ENCODE measurements at places on chromosomes 6 and 20.
A peak's percentile ranks its signal among the peaks of the same experiment; 100 is the strongest.

DNA sequence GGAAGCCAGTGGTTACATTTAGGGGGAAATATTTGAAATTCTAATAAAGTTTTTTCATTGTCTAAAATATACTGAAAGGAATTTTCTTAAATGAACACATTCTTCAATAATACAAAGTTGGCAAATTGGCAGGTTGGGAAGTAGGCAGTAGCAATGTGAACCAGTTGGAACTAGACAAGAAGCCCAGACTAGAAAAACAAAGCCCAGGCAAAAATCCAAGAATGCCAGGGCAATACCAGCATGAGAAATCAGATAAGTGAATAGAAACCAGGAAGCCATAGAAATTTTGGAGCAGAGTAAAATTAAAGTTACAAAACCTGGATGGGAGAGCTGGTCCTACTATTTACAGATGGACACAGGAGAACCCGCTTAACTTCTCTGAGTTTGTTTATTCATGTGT is 52.2 kb downstream of the TPBG start:
- DNase-seq, result no peak

DNA sequence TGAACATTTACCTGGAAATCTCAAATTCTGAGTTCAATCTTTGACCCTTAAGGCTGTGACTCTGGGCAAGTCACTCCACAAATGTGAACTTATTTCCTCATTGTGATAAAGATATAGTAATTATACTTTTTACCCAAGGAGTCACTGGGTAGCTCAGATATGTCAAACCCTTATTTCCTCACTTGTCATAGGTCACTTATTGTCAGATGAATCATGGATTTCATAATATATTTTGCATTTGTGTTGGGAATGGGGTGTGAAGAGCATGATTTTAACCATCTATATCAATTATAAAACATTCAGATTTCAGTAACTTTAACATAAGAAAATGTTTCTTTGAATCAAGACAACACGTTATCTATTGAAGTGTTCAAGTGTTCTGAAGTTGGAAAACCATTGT is 3.7 kb upstream of the CARMIL1 start:
- DNase-seq, result no peak

- DNase-seq, result no peak
Observed at GRCh38 chr6:77454386-77454785, 8.9 kb downstream of the HTR1B start.

GRCh38 chr6:84026721-84027164 is 6.8 kb upstream of the MRAP2 start:
- DNase-seq, result no peak

DNA sequence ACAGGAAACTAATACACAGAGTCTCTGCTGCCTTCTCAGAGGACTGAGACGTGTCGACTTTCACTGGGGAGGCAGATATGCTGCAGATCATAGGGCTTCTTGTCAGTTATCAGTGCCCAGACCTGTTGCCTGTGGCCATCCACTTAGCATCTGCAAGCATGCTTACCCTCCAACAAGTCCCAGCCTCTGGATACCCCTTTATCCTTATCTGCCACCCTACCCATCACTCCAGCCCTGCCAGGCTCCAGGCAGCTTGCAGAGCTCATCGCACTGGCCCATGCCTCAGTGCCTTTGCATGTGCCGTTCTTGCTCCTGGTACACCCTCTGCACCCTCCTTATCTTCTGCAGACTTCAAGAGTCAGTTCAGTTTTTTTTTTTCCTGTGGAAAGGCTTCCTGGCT is 119.2 kb downstream of the TOX2 start:
- DNase-seq, result no peak

GRCh38 chr6:165906-166305 is 126.4 kb upstream of the DUSP22 start:
- no peak for DNase-seq

GRCh38 chr6:139758209-139758611 is 383.8 kb upstream of the CITED2 start:
- peak; percentile 77 for DNase-seq

DNA sequence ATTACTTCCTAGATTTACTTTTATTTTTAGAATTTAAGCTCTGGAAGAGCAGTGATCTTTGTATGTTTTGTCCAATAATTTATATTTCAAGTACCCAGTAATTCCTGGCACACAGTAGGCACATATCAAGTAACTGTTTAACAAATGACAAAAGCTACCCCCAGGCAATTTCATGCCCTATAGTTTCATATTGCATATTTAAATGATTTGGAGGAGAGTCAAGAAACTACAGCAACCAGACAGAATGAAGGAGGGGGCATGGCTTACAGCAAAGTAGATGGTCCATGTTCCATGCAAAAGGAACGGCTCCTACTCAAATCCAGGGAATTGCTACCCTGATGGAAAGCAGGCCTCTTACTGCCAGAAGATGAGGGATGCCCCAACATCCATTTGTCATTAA is 113.5 kb downstream of the ARHGAP18 start:
- no peak for DNase-seq

GRCh38 chr6:127816643-127817042 is 84.2 kb downstream of the THEMIS start:
- DNase-seq, result no peak

- DNase-seq, result no peak
Observed at GRCh38 chr6:87706187-87706966, 4.3 kb upstream of the AKIRIN2 start.

DNA sequence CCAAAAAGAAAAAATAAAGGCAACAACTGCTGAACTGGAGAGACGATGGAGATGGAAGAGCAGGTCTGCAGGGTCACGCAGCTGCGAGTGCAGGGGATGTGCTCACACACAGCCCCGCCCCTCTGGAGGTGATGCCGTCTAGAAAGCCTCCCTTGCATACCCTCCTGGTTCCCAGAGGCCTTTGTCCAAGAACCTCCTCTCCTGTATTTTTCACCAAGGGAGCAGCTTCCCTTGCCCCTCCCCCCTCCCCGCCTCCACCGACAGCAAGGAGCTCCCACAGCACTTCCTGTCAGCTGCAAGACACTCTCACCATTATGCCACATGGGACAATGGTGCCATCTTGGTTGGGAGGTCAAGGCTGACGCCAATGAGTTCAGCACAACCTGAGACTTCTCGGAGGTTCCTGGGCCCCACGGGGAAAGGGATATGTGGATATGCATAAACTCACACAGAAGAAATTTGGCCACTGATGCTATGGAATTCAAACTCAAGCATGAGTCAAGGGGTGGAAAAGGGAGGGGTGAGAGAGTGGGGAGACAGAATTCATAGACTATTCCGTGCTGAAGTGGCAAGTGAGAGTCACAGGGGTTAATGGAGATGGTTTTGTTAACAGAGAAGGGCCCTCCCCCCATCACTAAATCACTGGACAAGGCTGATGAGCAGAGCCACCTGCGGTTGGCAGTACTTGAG is 132.9 kb downstream of the SCML4 start:
- DNase-seq, result peak; percentile 92

DNA sequence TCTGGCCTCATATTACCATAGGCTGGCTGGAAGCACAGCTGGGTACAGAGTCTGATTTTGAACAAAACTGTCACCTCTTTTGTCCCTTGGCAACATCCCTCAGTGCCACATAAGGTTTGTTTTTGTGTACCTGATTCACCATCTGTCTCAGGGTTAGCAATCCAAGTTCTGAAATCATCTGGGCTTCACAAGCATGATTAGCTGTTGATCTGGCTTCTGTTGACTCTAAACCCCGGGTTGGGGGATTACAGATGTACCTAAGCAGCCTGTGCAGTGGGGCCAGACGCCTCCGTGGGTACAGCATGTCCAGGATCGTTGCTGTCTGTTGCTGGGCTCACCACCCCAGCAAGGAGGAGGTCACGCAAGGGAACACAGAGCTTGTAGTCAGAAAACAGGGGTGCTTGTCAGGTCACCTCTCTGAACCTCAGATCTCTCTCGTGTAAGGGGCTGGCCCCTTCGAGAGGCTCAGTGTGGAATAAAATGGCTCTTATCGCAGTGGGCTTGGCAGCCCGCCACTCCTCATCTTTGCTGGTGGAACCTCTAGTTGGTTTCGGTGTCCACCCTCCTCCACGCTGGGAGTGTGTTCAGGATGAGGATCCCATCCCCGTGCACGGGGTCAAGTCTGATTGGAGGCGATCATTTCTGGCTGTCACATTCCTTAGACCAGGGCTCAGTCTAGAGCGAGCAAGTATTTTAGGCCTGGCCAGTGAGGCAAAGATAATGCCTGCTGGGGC is 39.2 kb upstream of the ZNF831 start:
- DNase-seq, result no peak

- DNase-seq, result no peak
Observed at GRCh38 chr20:16411361-16411760, 161.9 kb downstream of the KIF16B start.

DNA sequence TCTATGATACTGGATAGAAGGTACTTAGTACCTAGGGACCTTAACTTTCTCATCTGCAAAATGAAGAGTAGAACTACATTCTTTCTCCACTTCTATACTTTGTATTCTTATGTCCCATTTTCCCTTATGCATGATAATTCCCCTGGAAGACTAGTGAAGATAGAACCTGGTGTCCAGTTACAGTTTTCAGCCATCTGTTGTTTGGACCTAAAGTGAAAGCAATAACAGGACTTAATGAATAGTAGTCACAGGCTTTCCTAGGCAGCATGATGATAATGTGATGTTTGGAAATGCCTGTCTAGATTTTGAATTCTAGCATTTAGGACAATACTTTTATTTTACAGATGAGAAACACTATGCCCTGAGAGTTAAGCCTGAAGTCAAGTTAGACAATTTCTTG is 153.8 kb downstream of the RIMS1 start:
- DNase-seq, result no peak

DNA sequence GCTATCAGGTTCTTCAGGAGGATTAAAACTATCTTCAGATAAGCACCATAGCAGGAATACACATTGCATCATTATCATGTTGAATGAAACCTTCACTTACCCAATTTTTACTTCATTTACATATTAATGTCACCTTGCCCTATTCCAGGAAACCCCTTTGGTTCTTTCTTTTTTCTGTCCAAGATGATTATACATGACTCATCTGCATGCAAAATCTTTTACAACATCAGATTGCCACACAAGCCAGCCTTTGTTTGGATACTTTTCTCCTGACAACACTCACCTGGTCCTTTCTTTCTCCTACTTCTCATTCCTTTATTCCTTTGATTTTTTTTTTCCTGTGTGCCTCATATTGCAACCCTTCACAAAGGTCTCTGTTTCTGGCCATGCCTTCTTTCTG is 200.5 kb upstream of the POU3F2 start:
- DNase-seq, result no peak

DNA sequence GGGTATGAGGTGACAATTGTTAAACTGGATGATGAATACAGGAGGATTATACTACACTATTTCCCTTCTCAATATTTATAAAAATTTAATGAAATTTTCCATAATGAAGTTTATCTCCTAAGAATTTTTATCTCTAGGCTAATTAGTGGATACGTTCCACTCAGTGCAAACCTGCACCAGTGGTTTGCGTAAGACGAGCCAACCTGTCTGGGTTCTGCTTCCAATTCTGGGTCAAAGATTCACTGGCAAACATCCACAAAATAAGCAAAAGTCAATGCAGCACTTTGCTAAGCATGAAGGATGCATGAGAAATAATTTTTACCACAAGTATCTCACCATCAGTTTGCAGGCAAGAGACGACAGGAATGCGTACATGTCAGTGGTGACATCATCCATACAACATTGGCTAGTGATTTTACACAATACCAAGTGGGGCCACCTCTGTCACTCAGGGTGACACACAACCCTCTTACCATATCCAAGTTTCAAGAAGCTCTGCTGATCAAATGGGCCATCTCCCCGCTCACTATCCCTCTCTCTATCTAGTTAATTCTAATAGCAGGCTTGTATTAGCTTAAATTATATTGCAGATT is 51.7 kb downstream of the FAM50B start:
- DNase-seq, result no peak

GRCh38 chr6:170066679-170067078 is 224.2 kb downstream of the DLL1 start:
- no peak for DNase-seq

DNA sequence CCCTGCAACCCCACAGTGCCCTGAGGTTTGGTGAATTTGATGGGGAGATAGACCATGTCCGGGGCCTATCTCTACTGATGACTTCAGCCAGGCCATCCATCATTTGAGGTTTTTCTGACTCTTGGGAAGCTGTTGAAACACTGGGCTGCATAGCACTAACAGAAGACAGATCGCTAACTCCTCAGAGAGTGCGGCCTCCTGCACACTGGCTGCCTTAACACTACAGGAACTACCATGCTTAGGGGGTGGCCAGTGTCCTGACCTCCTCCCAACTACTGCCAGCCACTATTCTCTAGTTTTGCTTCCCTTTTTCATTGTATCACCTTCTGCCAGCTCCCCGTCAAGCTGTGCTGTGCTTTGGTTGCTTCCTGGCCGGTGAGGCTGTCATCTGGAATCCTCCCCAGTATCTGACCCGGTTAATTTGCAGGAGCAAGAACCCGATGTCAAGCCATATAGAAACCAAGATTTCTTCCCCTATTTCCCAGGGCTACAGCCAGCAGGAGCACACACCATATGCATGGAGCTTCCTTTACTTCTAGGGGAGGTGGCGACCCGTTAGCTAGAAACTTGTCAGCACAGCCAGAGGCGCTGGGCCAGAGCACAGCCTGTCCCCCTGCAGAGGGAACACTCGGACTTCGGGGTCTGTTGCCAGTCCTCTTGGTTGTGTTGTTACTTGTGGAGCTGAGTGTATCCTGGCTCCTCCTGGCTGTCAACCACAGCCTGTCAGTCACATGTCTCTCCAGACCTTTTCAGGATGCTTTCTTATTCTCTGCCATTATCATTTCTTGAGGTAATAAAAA is 57.3 kb upstream of the TRAF3IP2 start:
- DNase-seq, result no peak

DNA sequence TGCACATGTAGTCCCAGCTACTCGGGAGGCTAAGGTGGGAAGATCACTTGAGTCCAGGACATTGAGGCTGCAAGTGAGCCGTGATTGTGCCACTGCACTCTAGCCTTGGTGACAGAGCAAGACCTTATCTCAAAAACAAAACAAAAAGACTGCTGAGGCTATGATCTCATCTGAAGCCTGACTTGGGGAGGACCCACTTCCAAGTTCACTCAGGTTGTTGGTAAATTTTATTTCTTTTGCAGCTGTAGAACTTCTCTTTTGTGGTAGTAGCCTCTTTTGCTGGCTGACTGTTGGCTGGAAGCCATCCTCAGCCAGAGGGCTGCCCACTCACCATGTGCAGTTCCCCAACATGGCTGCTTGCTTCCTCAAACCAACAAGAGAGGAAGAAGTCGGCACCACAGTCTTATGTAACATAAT is 36.8 kb upstream of the ME1 start:
- no peak for DNase-seq

GRCh38 chr20:57561356-57562279 is 708 bp downstream of the PCK1 start:
- no peak for DNase-seq

GRCh38 chr6:108123481-108123929 is 42.3 kb upstream of the NR2E1 start:
- DNase-seq, result no peak

DNA sequence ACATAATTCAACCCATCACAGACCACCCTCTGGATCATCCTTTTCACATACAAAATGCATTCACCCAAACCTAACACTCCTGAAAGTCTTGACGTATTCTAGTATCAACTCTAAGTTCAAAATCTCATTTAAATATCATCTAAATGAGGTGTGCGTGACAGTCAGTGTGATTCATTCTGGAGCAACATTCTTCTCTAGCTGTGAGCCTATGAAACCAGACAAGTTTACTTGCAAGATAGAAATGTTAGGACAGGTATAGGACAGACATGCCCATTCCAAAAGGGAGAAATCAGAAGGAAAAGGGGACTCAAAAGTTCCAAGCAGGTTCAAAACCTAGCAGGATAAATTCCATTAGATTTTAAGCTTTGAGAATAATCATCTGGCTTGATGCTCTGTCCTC is 329.7 kb downstream of the CD83 start:
- no peak for DNase-seq
